NCI-H524 treated with DMSO at 0.1 percent for 48 hours (cell line): ENCODE measurements at places on chromosomes 5 and 9.

GRCh38 chr9:75188756-75189155 is 100.4 kb downstream of the OSTF1 start:
- DNase-seq: no peak

- DNase-seq: no peak
Measured at GRCh38 chr5:156699147-156699546, 150.9 kb upstream of the PPP1R2B start.

DNA sequence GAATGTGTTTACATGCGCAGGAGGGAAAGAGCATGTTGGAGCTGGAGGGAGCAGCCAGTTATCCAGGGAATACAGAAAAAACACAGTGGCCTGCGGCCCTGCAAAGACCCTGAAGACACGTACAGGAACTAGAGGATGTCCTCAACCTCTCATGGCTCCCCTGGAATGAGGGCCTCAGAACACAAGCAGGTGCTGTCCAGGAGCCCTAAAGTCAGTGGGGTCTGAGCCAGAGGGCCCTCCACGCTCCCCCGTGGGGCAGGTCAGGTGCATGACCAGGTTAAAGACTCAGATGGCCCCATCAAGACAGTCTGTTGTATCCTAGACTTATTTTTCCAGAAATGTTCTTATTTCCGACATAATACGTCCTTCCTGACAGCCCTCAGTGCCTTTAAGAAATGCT is 106.9 kb downstream of the ROR2 start:
- DNase-seq: no peak

DNA sequence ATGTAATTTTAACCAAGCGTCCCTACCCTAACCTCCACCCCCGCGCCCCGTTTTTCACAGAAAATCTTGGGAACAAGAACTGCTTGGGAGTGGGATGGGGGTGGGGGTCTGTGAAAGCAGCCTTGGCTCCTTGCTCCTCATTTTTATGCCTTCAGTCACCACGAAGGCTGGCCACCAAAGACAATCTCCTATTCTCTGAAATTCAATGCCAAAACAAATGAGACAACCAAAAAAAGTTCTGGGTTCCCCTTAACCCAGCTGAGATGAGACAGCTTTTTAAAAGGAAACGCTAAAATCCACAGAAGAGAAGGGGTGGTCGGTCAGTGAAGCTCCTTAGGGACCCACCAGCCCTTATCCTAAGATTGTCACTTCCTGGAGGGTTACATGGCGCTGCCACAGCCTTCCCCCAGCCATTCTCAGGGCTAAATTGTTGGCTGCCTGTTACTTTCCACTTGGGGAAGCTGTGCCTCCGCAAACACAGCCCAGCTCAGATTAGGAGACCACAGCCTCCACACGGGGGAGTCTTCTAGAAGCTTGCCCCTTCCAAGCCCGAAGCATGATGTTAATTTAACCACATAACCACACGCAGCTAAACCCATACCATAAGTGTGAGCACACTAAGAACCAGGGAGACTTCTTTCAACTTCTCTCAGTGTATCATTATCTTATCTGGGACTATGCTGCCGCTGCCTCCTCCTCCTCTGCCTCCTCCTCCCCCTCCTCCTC is 136.3 kb downstream of the FOXD1 start:
- DNase-seq: no peak

- DNase-seq: no peak
Measured at GRCh38 chr5:142082182-142082781, 26.3 kb upstream of the NDFIP1 start.

DNA sequence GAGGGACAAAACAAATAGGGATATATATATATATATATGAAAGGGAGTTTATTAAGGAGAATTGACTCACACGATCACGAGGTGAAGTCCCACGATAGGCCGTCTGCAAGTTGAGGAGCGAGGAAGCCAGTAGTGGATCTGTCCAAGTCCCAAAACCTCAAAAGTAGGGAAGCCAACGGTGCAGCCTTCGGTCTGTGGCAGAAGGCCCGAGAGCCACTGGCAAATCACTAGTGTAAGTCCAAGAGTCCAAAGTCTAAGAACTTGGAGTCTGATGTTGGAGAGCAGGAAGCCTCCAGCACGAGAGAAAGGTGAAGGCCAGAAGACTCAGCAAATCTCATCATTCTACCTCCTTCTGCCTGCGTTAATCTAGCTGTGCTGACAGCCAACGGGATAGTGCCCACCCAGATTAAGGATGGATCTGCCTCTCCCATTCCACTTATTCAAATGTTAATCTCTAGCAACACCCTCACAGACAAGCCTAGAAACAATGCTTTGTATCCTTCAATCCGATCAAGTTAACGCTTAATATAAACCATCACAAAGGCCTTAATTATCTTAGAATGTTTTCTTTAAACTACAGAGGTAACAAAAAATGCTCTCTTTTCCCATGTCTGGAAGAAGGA is 23.8 kb upstream of the DAB2 start:
- DNase-seq: no peak

DNA sequence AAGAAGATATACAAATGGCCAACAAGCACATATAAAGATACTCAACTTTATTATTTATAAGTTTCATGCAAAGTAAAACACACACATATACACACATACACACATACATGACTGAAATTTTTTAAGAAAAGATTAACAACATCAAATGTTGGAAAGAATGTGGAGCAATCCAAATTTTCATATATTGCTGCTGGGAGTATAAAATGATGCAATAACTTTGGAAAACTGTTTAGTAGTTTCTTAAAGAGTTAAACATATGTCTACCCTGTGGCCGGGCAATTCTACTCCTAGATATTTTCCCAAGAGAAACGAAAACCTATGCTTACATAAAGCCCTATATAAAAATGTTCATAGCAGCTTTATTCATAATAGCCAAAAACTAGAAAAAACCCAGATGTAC is 99.8 kb upstream of the NR4A3 start:
- DNase-seq: no peak

DNA sequence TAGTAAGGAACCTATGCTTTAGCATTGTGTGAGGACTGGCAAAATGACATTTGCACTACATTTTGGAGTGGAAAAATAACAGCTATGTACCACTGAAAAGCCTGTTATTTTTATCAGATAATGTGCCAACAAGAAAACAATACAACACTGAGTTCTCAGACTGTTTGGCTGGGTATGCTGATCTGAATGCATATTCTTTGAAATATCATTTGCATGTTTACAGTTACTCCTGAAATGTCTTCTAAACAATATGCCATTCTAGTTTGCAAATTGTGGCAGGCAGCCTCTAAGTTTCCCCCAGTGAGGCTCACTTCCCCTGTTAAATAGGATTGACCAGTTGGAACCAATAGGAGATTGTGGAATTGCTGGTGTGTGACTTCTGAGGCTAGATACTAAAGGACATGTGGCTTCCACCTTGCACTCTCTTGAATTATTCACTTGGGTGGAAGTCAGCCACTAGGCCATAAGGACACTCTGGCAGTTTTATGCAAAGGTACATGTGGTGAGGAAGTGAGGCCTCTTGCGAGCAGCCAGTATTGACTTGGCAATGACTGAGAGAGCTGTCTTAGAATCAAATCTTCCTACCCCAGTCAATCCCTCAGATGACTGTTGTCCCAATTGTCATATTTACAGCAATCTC is 250.4 kb upstream of the PCSK5 start:
- DNase-seq: no peak

DNA sequence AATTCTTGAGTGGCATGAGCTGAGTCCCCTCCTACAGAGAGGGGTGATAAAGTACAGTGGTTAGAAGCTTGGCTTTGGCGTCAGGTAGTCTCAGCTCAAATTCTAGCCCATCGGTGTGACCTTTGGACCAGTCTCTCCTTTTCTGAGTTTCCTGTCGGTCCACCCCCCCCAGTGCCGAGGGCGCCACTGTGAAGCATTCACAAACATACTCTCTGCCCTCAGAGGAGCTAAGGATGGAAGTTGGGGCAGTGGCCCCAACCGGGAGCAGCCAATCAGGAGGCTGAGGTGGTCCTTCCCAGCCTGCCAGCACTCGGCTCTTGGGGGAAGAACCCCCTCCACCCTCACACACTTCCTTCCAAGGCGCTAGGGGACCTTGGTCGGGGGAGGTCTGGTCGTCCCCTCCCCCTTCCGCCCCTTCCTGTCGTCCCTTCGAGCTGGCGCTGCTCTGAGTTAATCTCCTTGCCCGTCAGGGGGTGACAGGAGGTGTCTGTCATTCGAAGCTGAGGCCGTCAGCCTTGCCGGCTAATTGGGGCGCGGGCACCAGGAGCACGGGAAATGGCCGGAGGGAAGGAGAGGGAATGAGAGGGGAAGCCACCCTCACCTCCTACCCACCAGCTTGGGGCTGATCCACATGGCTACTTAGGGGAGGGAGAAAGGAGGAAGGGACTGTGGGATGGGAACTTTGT is 53.0 kb downstream of the CXXC5 start:
- DNase-seq: peak; percentile 61

- DNase-seq: no peak
Measured at GRCh38 chr5:141484641-141485311, at the start of gene PCDHGC4. PCDHGC4 (plus strand) TSS chr5:141485030; CDS start chr5:141485174, 144 bp downstream.

DNA sequence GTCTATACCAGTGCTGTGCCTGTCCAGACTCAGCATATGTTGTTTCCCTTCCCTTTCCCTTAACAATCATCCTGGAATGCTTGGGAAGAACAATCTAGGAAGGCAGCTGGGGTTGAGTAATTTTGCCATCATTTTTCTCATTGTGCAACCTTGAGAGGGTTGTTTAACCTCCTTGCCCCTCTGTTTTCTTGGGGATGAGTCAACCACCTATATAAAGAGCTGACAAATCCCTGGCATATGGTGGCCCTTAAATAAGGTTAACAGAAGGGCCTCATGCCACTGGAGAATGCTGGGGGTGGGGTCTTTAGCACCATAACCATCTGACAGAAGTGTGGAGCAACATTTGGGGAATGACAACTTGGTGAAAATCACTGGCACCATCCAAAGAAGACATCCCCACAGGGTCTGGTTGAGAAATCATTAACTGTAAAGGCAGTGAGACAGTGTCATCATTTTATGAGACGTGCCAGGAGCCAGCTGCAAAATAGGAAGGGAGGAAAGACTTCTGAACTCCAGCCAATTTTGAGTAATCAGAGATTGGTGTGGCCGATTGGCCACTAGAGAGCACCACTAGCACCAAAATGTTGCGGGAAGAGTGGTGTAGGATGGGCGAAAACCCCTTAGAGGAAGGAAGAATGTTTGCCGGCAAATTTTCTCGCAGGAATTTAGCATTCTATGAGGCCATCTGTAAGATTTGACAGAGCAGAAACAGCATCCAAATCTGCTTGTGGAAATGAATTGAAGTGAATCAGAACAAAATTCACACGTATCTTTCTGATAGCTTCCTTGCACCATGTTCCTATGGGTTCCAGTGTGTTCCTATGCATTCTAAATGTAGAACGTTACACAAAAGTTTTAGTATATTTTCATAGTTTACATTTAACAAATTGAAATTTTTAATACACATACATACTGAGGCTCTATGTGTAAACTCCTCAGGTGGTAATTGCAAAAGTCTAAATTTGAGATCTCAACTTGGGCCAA is 113.8 kb downstream of the MSX2 start:
- no peak for DNase-seq

DNA sequence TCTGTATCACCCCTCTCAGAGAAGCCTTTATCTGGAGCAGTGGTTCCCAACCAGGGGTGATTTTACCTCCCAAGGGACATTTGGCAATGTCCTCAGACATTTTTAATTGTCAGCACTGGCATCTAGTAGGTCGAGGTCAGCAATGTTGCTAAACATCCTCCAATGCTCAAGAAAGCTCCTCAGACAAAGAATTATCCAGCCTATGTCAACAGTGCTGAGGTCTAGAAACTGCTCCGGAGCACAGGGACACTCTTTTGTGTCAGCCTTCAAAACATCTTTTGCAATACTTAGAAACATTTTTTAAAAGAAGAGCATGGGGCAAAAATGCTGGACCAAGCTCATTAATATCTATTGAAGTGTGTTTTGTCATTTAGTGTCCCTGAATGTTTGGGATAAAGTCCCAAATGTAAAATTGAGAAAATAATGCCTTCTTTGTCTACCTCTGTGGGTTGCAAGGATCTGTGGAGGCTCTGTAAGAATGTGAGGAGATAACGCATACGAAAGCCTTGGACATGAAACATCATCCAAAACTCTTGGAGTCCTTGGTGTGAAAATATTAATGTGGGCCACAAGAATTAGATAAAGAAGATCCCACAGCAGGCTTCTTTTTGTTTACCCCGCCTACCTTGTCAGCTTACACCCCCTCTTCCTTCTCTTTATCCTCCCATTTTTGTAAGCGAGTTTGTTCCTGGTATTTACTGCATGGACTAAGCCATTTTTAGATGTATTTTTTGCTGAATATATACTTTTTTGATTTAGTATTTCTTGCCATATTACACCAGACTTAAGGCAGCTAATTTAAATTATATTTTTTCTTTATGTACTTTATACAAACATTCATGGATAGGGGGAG is 193.5 kb downstream of the CD180 start:
- DNase-seq: no peak

DNA sequence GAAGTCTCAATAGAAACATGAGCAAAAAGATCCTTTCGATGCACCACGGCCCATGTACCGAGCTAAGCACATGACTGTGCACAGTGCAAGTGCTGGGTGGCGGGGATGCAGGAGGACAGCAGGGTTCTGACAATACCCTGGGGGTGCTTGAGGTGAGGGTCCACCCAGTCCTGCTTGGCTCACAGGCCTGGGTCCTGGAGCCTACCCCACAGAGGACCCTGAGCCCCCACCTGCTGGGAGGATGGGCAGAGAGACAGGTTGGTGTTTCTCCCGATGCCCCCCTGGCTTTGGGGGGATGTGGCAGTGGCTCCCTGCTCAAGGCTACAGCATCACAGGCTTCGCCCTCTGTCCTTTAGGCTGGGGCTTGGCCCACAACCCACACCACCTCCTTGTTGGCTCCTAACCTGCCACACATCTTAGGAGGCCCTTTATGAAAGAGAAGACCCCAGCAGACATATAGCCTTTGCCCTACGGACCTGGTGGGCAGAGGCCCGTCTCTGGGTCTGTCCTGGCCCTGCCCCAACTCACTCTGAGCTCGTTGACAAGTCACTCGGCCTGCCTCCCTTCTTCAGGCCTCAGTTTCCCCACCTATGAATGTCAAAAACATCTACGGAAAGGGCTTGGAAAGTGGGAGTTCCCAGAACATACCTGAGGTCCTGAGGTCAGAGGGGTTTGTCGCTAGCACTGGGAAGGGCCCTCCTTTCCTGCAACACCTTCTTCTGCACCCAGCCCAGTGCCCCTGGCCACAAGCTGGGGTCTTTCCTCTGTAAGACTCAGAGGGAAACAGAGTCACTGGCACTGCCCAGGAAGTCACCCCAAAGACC is 50.3 kb downstream of the BARX1 start:
- DNase-seq: no peak

- no peak for DNase-seq
Measured at GRCh38 chr9:11323457-11323856, 710.7 kb upstream of the PTPRD start.

- DNase-seq: no peak
Measured at GRCh38 chr5:109805883-109806282, 116.2 kb downstream of the MAN2A1 start.

GRCh38 chr5:123496892-123497291 is 15.1 kb upstream of the CSNK1G3 start:
- no peak for DNase-seq

DNA sequence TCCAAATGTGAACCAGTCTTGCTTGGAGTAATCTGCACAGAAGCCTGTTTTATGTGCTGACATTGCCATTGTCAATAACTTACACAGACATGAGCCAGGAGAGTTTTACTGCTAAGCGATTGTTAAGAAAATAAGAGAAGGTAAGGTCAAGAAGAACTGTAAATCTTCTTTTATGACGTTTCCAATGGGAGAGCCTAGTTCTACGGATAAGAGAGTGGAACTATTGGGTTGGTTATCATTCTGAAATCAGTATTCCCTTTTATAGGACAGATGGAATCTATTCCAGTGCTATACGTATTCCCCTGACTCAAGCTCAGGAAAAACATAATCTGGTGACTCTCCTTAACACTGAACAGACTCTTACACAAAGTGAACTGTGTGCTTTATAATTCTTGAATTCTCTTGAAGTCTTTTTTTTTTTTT is 137.9 kb upstream of the OTULINL start:
- DNase-seq: no peak
